ENCODE measurements at places on chromosomes 3 and 15.

GRCh38 chr3:61965770-61966131 is 404.4 kb downstream of the PTPRG start:
- no peak for DNase-seq

- no peak for DNase-seq
Measured at GRCh38 chr3:88131695-88132094, 18.1 kb upstream of the C3orf38 start.

GRCh38 chr3:156016902-156017301 is 103.5 kb upstream of the KCNAB1 start:
- no peak for DNase-seq

DNA sequence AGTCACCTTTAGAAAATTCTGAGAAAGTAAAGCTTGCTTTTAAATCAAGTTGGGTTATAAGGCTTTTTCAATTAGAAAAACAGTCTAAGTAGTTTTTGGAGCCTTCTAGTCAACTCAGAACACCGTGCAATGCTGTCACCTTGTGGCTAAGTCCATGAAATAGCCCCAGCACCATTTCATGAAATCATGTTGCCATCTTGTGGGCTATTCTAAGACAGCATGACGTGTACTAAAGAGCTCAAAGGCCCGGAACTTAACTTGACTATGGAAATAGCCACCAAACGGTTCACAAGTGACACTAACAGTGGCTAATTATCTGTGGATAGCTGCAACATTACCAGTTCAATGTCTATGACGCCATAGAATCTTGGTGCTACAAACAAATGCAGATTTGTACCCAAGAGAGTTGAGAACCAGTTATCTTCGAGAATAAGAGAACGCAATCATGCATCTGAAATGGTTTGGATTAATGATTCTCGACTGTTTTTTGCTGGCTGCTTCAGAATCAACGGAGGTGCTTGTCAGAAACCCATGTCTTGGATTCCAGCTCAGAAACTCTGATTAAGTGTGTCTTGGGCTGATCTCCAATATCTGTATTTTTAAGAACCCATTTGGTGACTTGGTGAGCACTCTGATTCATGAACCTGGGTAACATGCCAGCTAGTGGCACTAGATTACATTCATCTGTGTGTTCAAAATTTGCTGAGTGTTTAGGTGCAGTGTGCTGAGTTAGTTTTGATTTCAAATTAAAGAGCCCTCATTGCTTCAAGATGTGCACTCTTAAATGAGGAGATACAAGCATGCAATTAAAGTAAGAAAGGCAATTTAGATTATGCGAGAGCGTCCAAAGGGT is 111.2 kb upstream of the MCTP2 start:
- no peak for DNase-seq

GRCh38 chr3:80767604-80768003 is 993.8 kb downstream of the GBE1 start:
- no peak for DNase-seq

DNA sequence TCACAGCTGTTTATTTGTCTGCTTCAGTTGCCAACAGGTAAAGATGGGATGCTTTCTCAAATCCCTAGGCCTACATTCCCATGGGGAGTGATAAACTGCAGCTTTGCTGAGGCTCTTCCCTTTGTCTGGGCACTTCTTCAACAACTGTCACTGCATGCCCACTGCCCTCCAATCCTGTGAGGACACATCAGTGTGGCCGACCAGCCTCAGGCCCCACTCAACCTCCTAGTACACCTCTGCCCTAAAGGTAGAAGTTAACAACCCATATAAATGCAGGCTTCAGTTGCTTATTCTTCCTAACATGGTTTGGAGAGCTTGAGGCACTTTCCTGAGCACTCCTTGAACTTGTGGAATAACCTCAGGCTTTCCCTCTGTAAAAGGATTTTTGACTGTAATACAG is 49.6 kb downstream of the ROPN1B start:
- no peak for DNase-seq

- no peak for DNase-seq
Measured at GRCh38 chr3:50582083-50582482, 12.8 kb downstream of the HEMK1 start.

DNA sequence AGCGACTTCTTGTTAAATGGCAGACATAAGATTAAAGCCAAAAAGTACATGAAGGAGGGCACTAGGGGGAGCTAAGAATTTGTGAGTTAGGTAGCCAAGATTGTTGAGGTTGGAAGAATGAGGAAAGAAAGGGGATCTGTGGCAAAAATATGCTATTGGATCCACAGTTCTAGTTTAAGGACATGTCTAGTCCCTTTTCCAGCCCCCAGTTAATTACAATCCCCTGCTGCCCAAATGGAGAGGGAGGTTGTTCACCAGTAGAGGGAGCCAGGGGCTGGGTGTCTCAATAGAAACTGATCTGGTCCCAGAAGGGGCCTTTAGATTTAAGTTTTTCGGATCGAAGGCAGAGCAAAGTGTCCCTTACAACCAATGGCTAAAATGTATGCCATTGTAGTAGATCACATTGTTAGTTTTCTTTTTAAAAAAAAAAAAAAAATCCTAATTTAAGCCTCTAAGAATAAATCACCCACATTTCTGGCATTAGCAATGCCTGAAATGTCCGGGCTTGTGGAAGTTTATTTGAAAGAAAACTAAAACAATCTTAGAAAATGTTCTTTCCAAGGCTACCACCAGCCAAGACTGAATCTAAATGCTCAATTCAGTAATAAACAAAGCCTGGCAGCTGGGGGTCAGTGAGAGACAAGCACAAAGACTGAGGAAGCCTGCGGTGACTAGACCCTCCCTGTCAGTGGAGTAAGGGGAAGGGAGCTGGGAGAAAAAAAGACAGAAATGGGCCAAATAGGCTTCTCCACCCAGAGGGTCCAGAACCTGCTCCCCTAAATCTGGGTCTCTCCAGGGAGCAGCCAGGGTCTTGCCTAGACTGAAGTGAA is 7.1 kb downstream of the COL8A1 start:
- DNase-seq, result no peak

DNA sequence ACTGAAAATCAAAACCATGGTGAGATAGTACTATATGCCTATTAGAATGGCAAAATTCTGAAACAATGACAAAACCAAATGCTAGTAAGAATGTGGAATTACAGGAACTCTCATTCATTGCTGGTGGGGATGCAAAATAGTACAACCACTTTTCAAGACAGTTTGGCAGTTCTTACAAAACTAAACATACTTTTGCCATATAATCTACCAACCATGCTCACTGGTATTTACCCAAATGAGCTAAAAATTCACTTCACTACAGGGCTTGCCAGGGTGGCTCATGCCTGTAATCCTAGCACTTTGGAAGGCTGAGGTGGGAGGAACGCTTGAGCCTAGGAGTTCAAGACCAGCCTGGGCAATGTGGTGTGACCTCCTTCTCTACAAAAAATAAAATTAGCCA is 40.0 kb downstream of the MYO9A start:
- DNase-seq, result no peak

DNA sequence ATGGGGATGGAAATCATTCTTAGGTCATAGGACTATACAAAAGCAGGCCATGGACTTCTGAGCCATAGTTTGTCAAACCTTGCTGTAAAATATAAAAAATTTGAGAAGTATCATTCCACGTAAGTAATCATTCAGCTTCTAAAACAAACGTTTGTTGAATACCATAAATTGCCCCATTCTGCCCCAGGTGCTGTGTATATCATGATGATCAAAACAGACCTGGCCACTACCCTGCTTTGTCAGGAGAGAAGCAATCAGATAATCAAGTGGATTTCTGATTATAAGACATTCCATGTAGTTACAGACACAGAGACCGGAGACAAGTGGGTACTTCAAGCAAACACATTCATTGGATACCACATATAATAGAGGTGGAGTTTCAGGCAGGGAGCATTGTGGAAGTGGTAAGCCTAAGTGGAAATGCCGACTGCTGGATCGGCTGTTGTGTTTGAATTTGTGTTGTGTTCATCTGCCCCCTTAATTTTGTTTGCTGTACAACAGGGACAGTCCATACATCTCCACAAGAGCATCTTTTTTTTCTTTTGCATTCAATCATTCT is 61.7 kb downstream of the TGFBR2 start:
- DNase-seq, result no peak

GRCh38 chr3:151283907-151284461 is 5.6 kb upstream of the P2RY14 start:
- DNase-seq, result no peak

GRCh38 chr3:42070524-42070923 is 20.6 kb upstream of the TRAK1 start:
- no peak for DNase-seq

GRCh38 chr15:66654739-66655375 is 47.2 kb upstream of the SMAD6 start:
- no peak for DNase-seq

DNA sequence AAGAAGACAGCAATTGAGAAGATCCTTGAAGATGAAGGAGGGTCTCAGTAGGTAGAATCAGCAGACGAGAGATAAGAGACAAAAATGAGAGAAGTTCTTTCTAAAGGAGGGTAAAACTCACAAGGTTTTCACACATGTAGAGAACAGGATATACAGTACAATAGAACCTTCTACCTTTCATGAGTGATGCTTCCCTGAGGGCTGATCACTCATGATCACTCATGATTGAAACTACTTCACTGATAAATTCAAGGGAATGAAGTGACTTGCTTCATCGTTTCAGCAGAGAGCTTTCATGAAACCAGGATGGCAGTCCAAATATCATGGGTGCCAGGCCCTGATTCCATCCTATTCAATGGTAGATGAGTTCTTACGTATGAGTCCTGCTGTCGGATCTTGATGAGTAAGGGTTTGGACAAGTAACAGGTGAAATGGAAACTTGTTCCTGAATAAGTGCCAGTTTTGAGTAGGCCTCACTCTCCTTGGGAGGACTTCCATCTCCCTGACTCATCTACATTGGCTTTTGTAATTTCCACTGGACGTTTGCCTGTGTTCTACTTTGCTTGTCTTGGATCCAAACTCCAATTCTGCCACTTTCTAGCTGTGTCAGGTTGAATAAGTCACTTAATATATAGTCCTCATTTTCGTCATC is 9.6 kb upstream of the CLDN16 start:
- DNase-seq, result no peak

DNA sequence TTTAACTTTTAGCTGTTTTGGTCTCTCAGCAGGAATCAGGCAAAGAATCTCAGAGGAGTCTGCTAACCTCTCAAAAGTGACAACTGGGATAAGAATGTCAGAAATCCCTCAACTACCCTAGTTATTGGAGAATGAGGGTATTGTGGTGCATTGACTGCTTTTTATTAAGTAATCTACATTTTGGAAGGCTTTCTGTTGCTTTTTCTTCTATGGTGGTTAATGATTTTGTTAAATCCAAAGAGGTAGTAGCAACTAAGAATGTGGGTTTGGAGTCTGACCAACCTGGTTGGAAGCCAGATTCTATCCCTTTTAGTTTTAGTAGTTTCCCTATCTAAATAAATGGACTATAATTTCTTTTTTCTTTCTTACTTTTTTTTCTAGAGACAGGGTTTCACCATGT is 94.7 kb upstream of the RNF7 start:
- no peak for DNase-seq

GRCh38 chr3:196340466-196340865 is 2.3 kb upstream of the TM4SF19 start:
- DNase-seq, result no peak

- DNase-seq, result no peak
Measured at GRCh38 chr3:171971919-171972514, 67.4 kb upstream of the FNDC3B start.

- DNase-seq, result no peak
Measured at GRCh38 chr3:14127516-14128161, 2.8 kb downstream of the TMEM43 start.

GRCh38 chr3:58044691-58045483 is 36.7 kb downstream of the FLNB start:
- DNase-seq, result no peak

DNA sequence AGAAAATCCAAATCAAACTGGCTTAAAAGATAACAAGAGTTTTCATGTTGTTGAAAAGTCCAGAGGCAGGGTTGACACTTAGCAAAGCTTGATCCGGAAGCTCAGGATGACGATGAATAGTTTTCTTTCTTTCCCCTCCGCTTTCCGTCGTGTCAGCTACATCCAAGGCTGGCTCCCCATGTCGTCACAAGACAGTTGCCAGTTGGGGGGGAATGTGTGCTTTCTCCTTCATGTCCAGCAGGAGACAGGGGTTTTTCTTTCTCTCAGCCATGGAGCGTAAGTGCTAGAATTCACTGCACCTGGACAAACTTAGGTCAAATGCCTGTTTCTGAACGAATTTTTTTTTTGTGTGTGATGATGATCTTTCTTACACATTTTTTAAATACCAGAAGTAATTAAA is 273.8 kb upstream of the RGMA start:
- DNase-seq, result no peak

DNA sequence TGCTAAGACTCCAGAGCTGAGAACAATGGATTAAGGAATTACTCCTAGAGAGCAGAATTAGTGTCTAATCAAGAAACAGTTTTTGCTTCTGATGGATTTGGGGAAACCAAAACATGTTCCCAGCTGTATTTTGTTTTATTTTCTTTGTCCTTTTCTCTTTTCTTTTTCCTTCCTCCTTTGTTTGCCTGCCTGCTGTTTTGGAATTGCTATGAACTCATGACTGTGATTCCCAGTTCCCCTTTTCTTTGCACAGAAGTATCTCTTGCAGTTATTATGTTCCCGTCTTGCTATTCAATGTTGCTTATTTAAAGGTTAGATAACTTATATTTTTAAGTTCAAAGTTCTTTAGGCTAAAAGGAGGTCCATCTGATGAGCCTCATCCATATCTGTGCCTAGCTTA is 77.0 kb upstream of the GBE1 start:
- no peak for DNase-seq

DNA sequence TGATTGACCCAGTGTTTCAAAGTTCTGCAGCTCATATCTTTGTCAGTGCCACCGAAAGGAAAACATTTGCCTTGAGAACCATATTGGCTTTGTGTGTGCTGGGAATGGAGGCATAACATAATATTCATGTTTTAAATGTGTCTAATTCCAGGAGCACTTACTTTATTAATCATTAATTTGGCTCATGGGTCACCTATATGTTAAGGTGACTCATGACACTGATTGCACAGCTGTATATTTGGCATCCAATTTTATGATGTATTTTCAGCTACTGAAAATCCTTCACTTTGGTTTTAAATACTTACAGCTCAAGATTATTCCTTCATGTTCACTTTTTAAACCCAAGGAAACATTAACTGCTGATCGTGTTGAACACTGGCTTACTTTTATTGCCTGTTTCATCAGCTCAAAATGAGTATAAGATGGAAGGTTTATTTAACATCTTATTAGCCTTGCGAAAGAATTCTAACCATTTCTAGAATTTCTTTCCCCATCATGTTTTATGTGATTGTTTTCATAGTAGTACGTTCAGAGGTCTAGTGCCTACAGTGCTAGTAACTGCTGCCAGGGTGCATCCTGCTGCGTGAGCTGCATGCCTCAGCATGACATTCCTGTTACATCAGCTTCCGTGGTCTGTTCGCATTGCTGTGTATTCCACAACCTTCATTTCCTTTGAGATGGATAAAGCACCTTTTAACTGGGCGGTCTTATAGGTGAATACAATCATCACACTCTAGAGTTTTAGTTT is 63.7 kb downstream of the LRCH3 start:
- DNase-seq, result no peak

DNA sequence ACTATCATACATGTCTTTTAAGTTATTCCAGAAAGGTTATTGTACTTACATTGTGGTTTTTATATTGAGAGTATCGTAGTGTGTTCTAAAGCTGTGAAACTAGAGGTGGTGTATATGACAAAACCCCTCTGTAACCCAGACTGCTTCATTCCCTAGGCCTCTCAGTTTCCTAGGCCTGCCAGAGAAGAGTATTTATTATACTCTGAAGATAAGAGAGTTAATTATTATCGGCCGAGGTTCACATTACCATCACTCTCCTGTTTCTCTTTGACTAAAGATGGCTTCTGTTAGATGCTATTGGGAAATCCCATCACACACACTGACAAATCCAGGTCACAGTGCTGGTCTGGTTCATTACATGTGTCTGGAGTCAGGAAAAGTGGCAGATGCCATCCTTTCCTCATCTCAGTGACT is 20.5 kb downstream of the EXOSC7 start:
- DNase-seq, result no peak
